Small intestine (tissue), 16 donors: ENCODE measurements at places on chromosomes 2 and 18. TPM values are rescaled to one million over a fixed set of nuclear protein-coding genes. Genes with fewer than 3 reads are reported as not detected.

DNA sequence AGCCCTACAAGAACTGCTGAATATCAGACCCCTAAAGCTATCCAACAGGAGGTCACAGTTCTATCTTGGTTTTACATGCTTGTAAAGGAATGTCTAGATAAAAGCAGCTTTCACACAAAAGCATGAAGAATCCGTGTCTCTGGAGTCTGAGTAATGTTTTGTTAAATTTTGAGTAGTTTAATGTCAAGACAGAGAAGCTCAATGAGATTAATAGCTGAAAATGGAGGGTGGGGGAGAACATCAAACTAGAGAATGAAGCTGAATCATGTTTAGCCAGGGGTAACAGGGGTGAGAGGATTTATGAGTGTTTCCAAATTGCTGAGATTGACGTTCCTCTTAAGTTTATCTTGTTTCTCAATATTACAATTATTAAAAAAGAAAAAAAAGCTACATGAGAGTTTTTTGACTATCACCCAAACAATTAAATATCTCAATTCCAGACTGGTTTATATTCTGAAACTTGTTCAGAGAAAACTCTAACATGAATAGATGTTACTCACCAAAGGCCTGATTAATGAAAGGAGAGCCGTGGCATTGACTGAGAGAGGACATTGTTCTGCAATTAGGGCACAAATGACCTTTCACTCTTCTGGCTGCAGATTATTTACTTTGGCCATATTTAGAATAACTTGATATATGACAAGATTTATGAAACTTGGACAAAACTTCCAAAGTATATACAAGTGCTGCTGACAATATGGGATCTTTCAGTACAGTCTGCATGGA lies 266.4 kb upstream of the ETAA1 start:
- DNase-seq: peak; percentile 3

The OSBPL6 gene
- polyA plus RNA-seq: 4.4 TPM

DNA sequence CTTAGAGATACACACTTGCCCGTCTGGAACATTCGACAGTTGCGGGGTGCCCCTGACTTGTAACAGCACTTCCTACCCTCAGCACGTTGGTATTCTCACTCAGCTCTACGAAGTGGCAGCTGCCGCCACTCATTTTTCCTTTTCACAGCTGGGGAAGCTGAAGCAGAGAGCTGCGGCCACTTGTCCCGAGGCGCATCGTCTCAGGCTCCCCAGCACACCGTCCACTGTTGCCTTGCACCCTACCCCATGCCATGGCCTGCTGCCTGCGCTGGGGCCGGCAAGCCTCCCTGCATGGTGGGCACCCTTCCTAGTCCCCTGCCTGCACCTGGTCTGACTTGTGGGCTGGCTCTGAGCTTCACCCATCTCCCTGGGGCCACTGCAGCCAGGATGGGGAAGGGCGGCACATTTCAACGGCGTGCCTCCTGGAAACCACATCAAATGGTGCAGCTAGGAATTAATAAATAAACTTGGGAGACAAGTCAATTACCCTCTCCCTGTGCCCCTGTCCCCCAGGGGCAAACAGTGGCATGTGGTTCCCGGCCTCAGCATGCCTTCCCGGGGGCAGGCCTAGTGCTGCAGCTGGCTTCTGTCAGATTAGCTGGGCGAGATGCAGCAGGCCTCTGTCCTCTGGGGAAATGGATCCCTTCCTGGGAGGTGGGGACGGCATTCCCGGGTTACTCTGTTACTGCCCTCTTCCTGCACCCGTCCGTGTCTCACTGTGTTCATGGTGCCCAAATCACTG lies 64.7 kb upstream of the HAAO start:
- no peak for DNase-seq

The OTOF gene
- polyA plus RNA-seq: 0.66 TPM

The CRACDL gene
- 3.0 TPM for polyA plus RNA-seq

DNA sequence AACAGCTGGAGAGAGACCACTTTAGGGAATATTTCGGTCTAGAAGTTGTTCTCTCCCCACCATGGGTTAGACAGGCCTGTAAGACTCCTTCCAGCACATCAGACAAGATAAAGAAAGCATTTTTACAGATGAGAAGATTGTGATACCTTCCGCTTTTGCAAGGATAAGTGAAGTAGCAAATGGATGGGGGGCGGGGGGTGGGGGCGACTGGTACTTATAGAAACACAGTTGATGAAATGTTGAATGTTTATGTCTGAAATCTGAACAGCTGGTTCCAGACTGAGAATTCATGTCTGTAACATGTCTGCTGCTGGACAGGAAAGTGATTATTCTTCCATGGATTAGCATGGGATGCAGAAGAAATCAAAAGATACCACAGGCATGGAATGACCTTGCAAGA lies 90.5 kb upstream of the FN1 start:
- no peak for DNase-seq

DNA sequence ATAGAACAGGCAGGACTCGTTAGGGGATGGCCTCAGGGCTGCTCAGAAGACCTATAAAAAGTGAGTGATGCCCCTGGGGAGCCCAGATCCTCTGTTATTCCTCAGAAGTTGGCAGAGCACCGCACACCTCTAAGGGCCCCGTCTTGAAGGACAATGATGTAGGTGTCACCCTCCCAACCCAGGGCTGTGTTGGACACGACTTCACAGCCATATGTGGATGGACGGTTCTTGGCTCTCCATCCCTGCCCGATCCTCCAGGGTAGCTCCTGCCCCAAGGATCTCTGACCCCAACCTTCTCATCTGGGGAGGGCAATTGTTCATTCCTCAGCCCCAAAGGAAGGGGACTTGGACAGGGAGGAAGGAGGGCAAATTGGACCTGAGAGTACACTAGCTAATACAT lies 246.1 kb downstream of the DYSF start:
- no peak for DNase-seq
